ENCODE measurements at places on chromosomes 2 and 18.

- no peak for DNase-seq
Observed at GRCh38 chr2:190149908-190150307, 87.4 kb upstream of the MSTN start.

DNA sequence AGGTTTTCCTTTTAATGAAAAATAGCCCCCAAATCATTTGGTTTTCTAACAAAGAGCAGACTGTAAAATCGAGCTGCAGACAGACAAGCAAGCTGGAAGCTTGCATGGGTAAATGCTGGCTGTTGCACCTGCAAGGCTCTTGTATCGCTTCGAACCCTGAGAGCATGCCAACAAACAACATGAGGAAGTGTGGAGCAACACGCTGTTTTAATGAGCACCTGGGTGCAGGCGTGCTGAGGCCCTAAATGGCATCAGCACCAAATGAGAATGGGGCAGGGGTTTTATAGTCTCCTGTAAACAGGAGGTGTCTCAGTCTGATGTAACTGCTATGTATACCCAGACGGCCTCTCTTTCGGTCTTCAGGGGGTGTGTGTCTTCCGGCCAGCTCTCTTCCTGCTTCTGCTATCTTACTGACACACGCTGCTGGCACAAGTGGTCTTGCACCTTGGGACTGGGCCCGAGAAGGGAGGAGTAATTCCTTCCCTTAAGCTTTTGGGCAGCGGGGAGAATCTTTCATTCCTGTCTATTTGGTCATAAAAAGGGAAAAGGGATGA lies 31.9 kb upstream of the CDH2 start:
- DNase-seq: no peak

DNA sequence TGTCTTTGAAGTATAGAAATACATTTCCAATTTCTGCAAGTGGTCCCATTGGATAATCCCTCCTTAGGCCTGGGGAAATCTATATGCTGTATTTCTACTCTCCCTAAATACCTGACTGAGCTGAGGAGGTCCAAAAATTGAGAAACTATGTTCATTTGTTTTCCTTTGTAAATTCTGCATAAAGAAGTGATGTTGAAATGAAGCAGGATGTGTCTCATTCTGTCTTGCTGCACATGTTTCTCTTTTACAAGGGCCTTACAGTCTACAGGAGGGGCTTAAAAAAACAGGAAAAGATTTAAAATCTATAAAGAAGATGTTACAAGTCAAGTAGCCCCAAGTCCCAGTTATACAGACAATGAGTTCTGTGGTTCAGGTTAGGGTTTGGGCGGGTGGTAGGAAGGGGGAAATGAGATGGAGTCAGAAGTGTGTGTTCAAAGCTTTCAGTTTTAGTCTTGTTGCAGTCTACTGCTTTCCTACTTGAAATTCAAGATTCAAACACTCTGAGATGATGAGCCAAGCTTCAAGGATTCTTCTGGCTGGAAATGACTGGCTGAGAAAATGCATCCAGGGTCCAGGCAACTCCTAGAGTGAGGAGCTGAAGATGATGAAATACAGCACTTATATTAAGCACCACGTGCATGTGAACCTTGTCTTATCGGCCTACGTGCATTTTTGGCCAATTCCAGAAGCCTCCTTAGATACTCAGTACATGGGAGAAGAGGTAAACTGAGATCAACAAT lies 146.3 kb upstream of the CELF4 start:
- DNase-seq: no peak

- DNase-seq: no peak
Observed at GRCh38 chr18:12819322-12819721, 64.7 kb downstream of the PTPN2 start.

DNA sequence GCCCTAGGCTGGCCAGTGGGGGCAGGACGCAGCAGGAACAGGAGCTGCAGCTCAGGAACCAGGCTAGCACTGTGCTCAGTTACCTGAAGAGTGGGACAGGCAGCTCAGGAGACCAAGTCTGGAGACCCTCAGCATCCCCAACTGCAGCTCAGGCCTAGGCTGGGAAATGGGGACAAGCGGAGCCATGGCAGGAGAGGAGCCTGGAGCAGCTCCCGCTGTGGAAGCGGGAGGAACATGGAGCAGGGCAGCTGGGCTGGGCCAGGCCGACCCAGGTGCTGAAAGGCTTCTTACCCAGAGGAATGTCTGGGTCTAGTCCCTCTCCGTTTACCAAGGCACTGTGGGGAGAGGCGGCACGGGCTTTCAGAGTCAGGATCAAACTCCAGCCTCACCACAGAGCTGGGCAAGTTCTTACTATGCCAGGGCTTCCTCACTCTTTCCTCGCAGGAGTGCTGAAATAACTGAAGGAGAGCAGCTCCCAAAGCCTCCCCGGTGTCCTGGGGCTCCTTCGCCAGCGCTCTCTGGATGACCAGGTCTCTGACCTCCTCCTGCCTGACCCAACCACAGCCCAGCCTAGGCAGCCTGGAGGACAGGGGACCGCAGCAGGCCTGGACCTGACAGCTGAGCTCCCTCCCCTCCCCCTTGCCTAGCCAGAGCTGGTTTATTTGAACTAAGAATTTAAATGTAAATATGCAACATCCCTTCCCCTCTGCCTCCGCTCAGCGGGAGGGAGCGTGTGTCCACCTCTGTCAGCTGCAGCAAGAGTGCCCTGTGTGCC lies 247.8 kb upstream of the SIX2 start:
- no peak for DNase-seq

DNA sequence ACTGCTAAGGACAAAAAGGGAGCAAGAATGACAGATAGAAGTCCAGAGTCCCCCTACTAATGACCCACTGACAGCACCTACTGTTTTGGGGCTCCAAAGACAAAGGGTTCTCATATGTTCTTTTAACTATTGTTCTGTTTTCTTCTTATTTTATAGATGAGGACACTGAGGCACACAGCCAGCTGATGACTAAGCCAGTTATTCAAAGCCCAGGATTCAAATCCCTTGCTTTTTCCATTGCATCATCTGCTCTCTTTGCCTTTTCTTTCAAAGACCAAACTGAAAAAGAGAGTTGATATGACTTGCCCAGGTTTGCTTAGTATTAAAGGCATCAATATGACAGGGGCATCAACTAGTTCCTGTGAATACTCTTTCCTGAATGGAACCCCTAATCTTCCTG lies 299.8 kb downstream of the LRATD1 start:
- no peak for DNase-seq

DNA sequence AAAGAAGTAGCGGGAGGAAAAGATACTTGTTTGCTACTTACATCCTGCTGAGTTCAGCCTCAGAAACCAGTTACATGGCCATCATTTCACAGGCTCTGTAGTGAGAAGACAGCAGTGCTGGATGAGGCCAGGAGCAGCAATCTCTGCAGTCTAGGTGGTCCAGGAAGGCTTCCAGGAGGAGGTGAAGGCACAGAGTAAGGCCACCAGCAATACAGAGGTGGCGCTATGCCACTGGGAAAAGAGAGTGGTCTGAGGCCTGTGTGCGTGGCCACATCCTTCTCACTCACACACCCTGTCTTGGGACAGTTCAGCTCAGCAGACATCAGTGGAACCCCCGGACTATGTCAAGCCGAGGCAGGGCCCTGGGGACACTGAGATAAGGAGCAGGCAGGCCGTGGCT lies 162.7 kb downstream of the KLHL29 start:
- no peak for DNase-seq

GRCh38 chr2:128520340-128520739 lies 201.7 kb upstream of the HS6ST1 start:
- no peak for DNase-seq

- no peak for DNase-seq
Observed at GRCh38 chr18:48769006-48769636, 181.6 kb downstream of the SMAD7 start.

DNA sequence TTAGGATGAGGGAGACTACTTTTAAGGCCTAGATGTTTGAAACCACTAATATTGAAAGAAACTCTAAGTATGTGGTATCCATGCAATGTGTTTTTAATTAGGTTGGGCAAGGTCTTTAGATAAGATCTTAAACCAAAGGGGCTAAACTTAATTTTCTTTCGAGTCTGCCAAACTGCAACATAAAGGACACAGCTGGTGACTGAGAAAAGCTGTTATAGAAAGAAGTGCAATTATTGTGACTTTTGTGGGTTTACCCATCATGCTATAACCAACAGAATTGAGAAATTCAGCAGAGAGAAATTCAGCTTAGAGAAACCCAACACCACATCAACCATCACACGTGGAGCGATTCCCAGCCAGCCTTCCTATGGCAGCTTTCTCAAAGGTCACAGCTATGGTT lies 119.5 kb upstream of the LMAN1 start:
- no peak for DNase-seq

DNA sequence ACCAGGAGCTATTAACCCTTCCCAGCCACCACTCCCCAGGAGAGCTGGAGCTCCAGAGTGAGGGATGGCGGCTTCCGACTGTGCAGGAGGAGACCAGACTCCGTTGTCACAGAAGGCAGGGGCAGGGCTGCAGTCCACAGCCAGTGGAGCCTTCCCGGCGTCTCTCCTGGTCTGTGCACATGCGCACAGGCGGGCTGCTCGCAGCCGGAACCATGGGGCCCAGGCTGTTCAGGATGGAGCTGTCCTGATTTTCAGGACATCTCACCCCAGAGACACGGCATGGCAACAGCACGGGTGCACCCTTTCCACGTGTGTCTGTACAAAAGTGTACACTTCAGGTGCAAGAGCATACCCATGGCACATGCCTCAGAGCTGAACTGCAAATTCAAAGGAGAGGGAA lies 28.9 kb downstream of the EIPR1 start:
- no peak for DNase-seq

- DNase-seq: no peak
Observed at GRCh38 chr2:238946318-238947242, 98.7 kb downstream of the TWIST2 start.

DNA sequence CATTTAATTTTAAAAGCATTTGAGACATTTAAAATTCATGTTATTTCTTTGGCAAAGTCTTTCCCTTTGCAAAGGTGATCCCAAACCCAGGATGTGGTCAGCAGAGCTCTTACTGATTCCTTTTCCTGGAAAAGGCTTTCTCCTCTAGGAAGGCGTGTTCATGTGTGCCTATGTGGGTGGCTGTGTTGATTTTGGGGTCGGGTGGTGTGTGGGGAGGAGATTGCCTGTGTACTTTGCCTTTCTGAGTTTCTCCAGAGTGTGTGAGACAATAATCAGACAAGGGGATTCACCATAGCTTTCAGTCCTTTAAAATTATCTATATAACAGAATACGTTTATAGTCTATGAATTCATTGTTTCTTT lies 173.2 kb downstream of the SOCS6 start:
- no peak for DNase-seq

DNA sequence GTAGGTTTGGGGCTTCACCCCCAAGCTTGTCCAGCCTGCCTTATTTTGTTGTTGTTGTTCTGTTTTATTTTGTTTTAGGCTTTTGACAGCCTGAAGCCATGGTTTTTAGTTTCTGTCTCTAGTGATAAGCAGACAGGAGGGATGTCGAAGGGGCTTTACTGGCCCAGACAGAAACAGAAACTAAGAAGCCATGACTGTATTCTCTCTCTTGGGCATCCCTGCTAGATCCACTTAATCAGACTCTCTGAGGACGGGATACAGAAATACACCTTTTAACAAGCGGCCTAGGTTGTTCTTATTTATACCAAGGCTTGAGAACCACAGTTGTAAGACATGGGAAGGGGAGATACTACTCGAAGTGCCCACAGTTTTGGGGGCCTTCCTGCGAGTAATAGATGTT lies 330.9 kb downstream of the SLC8A1 start:
- DNase-seq: no peak

- peak; percentile 83 for DNase-seq
Observed at GRCh38 chr18:51051105-51051712, 21.2 kb downstream of the SMAD4 start.

DNA sequence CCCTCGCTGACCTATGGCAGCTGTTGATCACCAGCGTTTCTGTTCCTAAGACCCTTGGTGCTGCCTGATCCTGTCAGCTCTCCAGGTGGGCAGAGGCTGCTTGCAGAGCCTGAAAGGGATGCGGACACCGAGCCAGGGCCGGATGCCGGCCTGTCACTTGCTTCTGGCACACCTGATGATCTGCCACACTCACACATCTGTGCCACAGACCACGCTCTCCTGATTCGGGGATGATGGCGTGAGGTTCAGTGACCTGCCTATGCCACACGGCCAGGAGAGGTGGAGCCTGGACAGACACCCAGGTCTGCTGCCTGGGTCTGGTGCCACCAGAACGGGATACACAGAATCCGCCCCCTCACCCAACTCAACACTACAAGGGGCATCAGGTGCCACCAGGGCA lies 129.4 kb upstream of the GLI2 start:
- DNase-seq: no peak

DNA sequence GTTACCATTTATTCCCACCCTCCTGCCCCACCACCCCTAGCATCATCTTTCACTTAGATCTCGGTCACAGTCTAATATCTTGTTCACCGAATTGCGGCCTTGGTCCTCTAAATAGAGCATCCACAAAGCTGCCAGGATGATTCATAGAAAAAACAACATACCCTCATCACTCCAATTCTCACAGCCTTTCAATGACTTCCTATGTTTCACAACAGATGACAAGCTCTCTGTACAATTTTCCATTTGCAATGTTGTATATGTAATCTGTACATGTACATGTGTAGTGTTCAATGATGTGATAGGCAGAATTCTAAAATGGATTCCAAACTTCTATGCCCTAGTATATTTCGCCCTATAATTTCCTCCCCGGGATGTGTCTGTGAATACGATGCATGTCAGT lies 675.6 kb upstream of the CELF4 start:
- no peak for DNase-seq

DNA sequence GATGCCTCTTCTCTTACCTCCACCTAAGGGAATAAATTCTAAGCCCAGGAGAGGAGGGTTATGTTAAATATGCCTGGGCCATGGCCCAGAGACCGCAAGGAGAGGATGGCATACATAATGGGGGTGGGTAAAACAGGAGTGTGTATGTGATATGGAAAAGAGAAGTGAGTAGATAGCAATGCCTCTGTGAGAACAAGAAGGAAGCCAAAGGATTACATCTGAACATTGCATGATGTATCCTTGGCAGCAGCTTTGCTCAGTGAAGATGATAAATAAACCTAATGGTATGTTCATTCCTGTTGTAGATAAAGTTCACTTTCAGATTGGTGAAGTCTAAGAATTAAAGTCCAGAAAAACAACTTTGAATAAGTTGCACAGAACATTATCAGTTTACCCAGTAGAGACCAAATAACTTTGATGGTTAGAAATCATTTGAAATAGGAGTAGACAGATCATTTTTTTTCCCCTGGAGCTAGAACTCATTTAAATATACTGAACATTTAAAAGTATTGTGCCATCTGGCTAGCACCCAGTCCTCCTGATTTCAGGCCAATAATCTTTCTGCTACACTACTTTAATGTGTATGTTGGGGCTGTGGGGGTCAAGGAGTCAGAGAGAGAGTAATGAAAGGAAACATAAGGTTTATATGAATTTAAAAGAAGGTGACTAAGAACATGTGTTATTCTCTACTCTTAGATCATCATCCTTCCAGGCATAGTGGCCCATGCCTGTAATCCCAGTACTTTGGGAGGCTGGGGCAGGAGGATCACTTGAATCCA lies 231.7 kb downstream of the PARD3B start:
- no peak for DNase-seq

- DNase-seq: peak; percentile 3
Observed at GRCh38 chr18:12238826-12239225, 15.3 kb upstream of the CIDEA start.

DNA sequence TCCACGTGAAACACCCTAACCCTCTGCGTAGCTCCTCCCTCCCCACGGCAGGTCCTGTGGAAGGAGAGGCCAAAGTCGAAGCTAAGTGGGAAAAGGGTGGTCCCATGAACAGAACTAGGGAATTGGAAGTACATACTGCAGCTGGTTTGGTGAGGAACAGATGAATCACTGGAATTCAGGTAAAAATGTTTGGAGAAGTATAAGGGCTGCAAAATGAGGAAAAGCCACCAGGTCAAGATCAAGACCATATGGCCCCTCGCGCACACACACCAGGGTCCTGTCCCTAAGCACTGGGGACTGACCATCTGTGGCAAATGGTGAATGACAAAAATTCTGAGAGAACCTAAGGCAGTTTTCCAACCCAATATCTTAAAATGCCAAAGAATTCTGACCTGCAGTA lies 3.1 kb downstream of the PARD6G start:
- no peak for DNase-seq
